Esophagus (tissue), 2 donors: ENCODE measurements at places on chromosomes 12 and 14. TPM values are rescaled to one million over a fixed set of nuclear protein-coding genes. Genes with fewer than 3 reads are reported as not detected.

The BMP4 gene
- 2.6 TPM for polyA plus RNA-seq

The IFNG gene
- polyA plus RNA-seq, result not detected

The RNASE1 gene
- 21.7 TPM for polyA plus RNA-seq

The TMPRSS12 gene
- polyA plus RNA-seq, result not detected

The DLK1 gene
- 0.16 TPM for polyA plus RNA-seq

The CABP1 gene
- polyA plus RNA-seq, result 0.48 TPM

The GLIPR1L2 gene
- polyA plus RNA-seq, result 0.22 TPM

The ARMH4 gene
- 0.22 TPM for polyA plus RNA-seq

The KLHL33 gene
- polyA plus RNA-seq, result 0.07 TPM

The HIP1R gene
- polyA plus RNA-seq, result 23.1 TPM

The SIRT4 gene
- 0.47 TPM for polyA plus RNA-seq
